ENCODE measurements at places on chromosomes 13 and 19. TPM values are rescaled to one million over a fixed set of nuclear protein-coding genes. Genes with fewer than 3 reads are reported as not detected.

PRRG2 gene
- total RNA-seq = 1.4 TPM

NLRP11 gene
- total RNA-seq = 0.06 TPM

CGB3 gene
- not detected for total RNA-seq

CRLF1 gene
- not detected for total RNA-seq

RNF225 gene
- total RNA-seq = 0.80 TPM

DIRAS1 gene
- total RNA-seq = 0.17 TPM

CLIP3 gene
- 0.21 TPM for total RNA-seq

Measured in activated CD8-positive, alpha-beta memory T cell treated with anti-CD3 and anti-CD28 coated beads for 36 hours (primary cell).